ENCODE measurements at places on chromosomes 5 and 9.

- no peak for DNase-seq
- no peak overlapping the region for H3K4me3 ChIP-seq
These were observed 2.5 kb downstream of the LRRC26 start for GRCh38 chr9:137167277-137167746.

GRCh38 chr5:133155326-133155969 is 103.6 kb downstream of the HSPA4 start:
- no peak overlapping the region for H3K27ac ChIP-seq
- H3K4me1 ChIP-seq = no peaks in the 10 kb centered on the region
- H3K36me3 ChIP-seq = no peaks in the 10 kb centered on the region

DNA sequence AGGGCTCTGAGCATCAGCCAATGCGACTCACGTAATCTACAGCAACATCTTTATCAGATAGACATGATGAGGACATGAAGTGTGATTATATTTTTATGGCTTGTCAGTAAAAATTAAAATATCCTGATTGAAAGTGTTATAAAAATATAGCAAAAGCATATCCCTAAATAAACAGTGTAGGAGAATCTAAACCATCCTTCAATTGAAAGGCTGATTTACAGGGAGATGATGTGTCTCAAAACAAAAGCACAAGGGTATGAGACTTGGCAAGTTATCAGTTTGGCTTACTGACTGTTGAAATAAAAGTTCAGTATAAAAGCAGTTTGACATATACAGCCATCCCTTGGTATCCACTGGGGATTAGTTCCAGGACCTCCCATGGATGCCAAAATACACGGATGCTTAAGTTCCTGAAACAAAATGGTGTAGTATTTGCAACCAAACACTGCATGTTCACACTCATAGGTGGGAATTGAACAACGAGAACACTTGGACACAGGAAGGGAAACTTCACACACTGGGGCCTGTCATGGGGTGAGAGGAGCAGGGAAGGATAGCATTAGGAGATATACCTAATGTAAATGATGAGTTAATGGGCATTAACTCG is 149.9 kb upstream of the MAP1B start:
- no peaks in the 10 kb centered on the region for H3K4me1 ChIP-seq
- no peak overlapping the region for H3K4me3 ChIP-seq
- H3K27me3 ChIP-seq = peaks cover 4% of the 10 kb centered on the region

DNA sequence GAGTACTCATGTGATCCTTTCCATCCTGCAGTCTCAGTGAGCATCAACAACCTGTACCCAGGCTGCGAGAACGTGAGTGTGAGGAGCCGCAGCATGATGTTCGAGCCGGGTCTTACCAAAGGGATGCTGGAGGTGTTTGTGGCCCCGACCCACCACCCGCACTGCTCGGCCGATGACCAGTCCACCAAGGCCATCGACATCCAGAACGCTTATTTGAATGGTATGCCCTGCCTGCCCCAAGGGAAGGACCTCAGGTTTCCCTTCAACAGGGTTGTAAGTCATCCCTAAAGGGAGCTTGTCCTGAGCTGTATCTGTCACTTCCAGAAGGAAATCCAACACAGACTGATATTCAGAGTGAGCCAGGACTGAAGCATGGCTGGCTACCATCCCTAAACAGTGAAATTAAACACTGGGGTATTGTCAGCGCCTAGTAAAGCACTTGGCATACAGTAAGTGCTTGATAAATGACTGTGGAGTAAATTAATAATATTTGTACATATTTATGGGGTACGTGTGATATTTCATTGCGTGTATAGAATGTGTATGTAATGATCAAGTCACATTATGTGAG is 39.3 kb upstream of the CTSL start:
- no peaks in the 10 kb centered on the region for H3K27me3 ChIP-seq
- H3K4me3 ChIP-seq = no peak overlapping the region
- H3K4me1 ChIP-seq = no peaks in the 10 kb centered on the region
- no peak for DNase-seq
- H3K27ac ChIP-seq = peak overlapping the region; percentile 16
- peaks cover 94% of the 10 kb centered on the region for H3K36me3 ChIP-seq

GRCh38 chr9:135885100-135885853 is 22.1 kb downstream of the CAMSAP1 start:
- peaks cover 41% of the 10 kb centered on the region for H3K4me1 ChIP-seq
- H3K36me3 ChIP-seq = no peaks in the 10 kb centered on the region
- no peak overlapping the region for H3K4me3 ChIP-seq
- no peaks in the 10 kb centered on the region for H3K27me3 ChIP-seq

DNA sequence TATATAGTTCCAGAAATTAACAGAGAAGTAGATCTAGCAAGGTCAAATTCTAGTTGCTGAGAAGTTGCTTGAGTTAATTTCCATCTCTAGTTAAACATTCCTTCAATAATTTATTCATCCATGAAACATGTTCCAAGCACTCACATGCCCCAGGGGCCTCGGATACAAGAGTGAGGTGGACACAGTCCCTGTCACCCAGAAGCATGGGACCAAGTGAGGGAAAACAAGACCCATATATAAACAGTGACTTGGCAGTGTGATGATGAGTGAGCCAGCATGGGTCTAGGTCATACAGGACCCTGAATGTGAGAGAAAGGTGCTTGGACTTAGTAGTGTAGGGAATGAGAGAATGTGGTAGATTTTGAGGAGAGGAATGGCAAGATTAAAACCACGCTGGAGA is 216.9 kb downstream of the TTLL11 start:
- H3K27me3 ChIP-seq = no peaks in the 10 kb centered on the region
- H3K4me1 ChIP-seq = no peaks in the 10 kb centered on the region
- no peak for DNase-seq
- H3K4me3 ChIP-seq = no peak overlapping the region
- no peaks in the 10 kb centered on the region for H3K36me3 ChIP-seq
- no peak overlapping the region for H3K27ac ChIP-seq

DNA sequence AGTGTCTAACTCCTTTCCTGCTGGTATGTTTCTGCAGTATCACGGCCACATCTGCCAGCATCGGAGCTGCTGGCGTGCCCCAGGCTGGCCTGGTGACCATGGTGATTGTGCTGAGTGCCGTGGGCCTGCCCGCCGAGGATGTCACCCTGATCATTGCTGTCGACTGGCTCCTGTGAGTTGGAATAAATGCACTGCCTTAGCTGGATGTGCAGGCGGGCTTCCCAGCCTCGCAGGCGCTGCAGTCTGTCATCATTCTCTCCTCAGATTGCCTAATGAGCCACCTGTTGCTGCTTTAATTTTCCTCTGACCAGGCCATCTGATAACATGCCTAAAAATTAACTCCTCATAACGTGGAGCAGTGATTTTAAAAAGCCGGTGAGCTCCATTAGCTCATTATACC is 79.1 kb upstream of the PLPP6 start:
- peaks cover 20% of the 10 kb centered on the region for H3K36me3 ChIP-seq
- peaks cover 16% of the 10 kb centered on the region for H3K4me1 ChIP-seq
- H3K4me3 ChIP-seq = no peak overlapping the region
- H3K27ac ChIP-seq = no peak overlapping the region
